ENCODE measurements at places on chromosomes 3 and 15. TPM values are rescaled to one million over a fixed set of nuclear protein-coding genes. Genes with fewer than 3 reads are reported as not detected.
A peak's percentile ranks its signal among the peaks of the same experiment; 100 is the strongest.

COL6A5 gene
- total RNA-seq = not detected

IGSF10 gene
- 0.82 TPM for total RNA-seq

SUCNR1 gene
- total RNA-seq = 0.10 TPM

SLC9A9 gene
- total RNA-seq = 3.8 TPM

SKOR1 gene
- 0.13 TPM for total RNA-seq

GOLGA6B gene
- total RNA-seq = not detected

GRCh38 chr3:12356175-12356574 lies 67.3 kb downstream of the PPARG start:
- H3K4me1 ChIP-seq = no peaks in the 10 kb centered on the region
- no peaks in the 10 kb centered on the region for H3K27me3 ChIP-seq
- H3K27ac ChIP-seq = no peak overlapping the region
- no peaks in the 10 kb centered on the region for H3K36me3 ChIP-seq
- DNase-seq = no peak

- H3K27me3 ChIP-seq = no peaks in the 10 kb centered on the region
- H3K4me3 ChIP-seq = no peak overlapping the region
- peak overlapping the region; percentile 77 for H3K27ac ChIP-seq
- peak; percentile 64 for DNase-seq
- H3K36me3 ChIP-seq = no peaks in the 10 kb centered on the region
Measured at GRCh38 chr15:40150163-40150925, 10.5 kb upstream of the BUB1B start.

DNA sequence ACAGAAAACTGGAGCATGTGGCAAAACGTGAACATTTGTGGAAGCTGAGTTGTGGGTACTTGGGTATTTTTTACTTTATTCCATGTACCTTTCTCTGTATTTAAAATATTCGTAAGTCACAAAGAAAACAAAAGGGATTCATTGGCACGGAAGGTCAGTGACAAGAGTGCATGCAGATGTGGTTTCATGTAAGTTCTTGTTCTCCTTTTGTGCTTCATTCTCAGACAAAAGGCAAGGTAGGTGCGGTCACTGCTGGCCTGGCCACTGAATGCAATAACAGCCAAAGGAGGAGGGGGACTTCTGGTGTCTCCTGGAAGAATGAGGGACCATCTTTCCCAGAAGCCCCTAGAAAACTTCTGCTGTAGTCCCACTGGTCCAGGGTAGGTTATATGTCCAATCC lies 200.0 kb upstream of the TOPAZ1 start:
- H3K4me3 ChIP-seq = no peak overlapping the region
- DNase-seq = no peak
- H3K36me3 ChIP-seq = no peaks in the 10 kb centered on the region

- H3K27me3 ChIP-seq = no peaks in the 10 kb centered on the region
- no peak overlapping the region for H3K4me3 ChIP-seq
- no peaks in the 10 kb centered on the region for H3K36me3 ChIP-seq
- H3K27ac ChIP-seq = no peak overlapping the region
Measured at GRCh38 chr15:89747708-89748682, 3.1 kb downstream of the MESP1 start.

GRCh38 chr15:25242166-25242879 lies 196.5 kb downstream of the UBE3A start:
- no peak for DNase-seq
- H3K4me3 ChIP-seq = no peak overlapping the region
- no peaks in the 10 kb centered on the region for H3K4me1 ChIP-seq
- no peaks in the 10 kb centered on the region for H3K36me3 ChIP-seq
- no peaks in the 10 kb centered on the region for H3K27me3 ChIP-seq

- no peak for DNase-seq
- no peaks in the 10 kb centered on the region for H3K27me3 ChIP-seq
- H3K27ac ChIP-seq = no peak overlapping the region
- H3K36me3 ChIP-seq = no peaks in the 10 kb centered on the region
- H3K4me3 ChIP-seq = no peak overlapping the region
Measured at GRCh38 chr3:190205739-190206138, 85.0 kb upstream of the P3H2 start.

DNA sequence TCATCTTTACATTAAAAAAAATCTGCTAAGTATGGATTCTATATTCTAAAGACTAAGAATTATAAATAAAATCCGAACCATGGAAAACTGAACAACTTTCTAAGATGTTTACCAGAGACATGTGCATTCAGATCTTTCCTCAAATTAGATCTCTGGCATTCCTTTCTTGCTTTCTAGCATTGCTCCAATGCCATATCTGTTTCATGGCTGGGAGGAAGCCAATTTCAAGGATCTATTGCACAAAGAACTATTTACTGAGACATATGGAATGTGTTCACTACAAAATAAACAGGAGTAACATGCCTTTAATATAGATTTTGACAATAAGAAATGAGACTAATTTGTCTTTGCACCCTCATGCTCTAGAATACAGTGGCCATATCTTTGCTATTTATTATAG lies 45.1 kb upstream of the NANOGP8 start:
- H3K36me3 ChIP-seq = no peaks in the 10 kb centered on the region
- no peak overlapping the region for H3K4me3 ChIP-seq
- no peak for DNase-seq
- no peak overlapping the region for H3K27ac ChIP-seq

GRCh38 chr3:134988666-134989065 lies 193.6 kb downstream of the EPHB1 start:
- DNase-seq = peak; percentile 30
- no peak overlapping the region for H3K4me3 ChIP-seq
- peak overlapping the region; percentile 40 for H3K27ac ChIP-seq
- H3K27me3 ChIP-seq = no peaks in the 10 kb centered on the region
- no peaks in the 10 kb centered on the region for H3K36me3 ChIP-seq

DNA sequence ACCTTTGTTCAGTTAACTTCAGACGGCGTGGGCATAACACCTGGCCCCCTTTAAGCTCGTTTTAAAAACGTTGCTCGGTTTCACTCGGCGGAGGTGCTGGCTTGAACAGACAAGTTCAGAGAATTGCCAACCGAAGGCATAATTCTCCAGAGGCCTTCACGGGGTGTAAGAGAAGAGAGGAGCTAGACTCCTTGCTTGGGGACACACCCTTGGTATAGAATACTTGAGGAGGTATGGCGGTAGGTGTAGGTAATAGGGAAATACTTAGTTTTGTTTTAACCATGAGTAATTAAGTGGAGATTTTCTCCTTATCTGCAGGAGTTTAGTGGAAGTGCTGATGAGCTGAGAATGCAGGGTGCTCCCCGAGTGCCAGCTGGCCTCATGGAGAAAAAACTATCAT lies 921 bp downstream of the FBXL2 start:
- no peak overlapping the region for H3K27ac ChIP-seq
- no peaks in the 10 kb centered on the region for H3K4me1 ChIP-seq
- H3K36me3 ChIP-seq = no peaks in the 10 kb centered on the region
- H3K27me3 ChIP-seq = peaks cover 10% of the 10 kb centered on the region
- DNase-seq = no peak

- no peak for DNase-seq
- H3K27ac ChIP-seq = no peak overlapping the region
- H3K27me3 ChIP-seq = no peaks in the 10 kb centered on the region
- H3K4me1 ChIP-seq = peaks cover 10% of the 10 kb centered on the region
- no peaks in the 10 kb centered on the region for H3K36me3 ChIP-seq
Measured at GRCh38 chr15:57916695-57917094, 148.8 kb downstream of the ALDH1A2 start.

DNA sequence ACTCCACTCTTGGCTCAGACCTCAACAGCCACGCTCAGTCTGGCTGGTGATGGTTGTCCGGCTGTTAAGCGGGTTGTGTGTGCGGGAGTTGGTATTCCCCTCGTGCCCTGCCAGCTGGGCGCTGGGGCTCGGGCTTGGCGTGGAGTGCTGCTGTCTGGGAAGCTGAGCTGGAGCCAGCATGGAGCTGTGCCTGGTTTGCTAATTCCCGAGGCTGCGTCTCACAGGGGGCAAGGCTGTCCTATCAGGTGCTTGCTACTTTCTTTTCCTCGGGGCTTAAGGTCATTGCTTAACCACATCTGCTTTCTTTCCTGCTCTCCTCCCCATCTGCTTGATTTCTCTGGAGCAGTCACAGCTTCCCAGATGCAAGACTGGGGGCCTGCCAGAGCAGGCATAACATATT lies 29.9 kb downstream of the PDIA5 start:
- peaks cover 11% of the 10 kb centered on the region for H3K4me1 ChIP-seq
- DNase-seq = no peak
- H3K4me3 ChIP-seq = no peak overlapping the region
- H3K36me3 ChIP-seq = no peaks in the 10 kb centered on the region
- H3K27me3 ChIP-seq = no peaks in the 10 kb centered on the region

DNA sequence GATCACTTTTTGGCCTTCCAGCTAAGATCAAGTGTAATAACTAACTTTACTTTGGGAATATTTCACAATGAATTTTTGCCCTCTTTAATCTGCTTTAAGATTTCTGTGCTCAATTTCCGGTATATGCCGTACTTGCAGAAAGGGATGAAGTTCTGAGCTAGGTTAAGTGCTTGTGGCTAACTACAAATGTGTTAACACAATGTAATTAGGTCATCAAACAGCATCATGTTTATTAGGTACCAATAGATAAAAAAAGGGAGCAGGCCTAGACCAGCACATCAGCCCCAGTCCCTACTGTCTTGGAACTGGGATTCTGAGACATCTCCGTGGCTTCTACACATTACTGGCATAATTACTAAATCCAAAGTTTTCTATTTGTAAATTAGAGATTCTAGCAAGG lies 932.7 kb upstream of the CFAP20DC start:
- no peaks in the 10 kb centered on the region for H3K36me3 ChIP-seq
- H3K27ac ChIP-seq = no peak overlapping the region
- no peaks in the 10 kb centered on the region for H3K4me1 ChIP-seq
- DNase-seq = no peak

DNA sequence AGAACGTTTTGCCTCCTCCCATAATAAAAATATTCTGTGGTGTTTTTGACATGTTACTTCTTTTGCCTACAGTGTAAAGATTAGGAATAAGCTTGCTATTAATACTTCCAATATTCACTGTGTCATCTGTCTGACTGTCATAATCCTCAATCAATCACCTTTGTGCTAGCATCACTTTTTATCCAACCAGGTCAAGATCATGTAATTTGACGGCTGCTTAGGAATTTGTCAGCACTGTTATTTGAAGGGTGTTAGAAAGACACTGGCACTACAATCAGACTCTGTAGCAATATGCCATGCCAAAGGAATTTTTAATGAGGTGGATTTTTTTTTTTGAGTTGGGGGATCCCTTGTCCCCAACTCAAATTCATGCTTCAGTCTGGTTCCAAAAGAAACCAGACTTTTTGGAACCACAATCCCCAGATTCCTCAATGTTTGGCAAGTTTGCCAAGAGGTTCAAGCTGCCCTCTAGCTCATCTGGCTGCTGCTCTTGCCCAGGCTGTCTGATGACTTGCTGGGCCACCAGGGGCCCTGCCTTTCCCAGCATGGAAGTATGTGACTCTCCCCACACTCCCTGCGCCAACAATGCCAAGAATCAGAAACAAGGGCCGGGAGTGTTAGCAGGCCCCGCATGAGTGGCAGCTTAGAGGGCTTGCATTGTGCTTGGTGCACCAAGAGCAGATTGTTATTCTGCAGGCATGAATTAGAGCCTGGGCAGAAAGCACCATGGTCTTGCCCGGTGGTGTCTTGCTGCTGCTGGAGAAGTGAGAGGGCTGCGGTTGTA lies 58.6 kb upstream of the TSC22D2 start:
- H3K27me3 ChIP-seq = no peaks in the 10 kb centered on the region
- H3K27ac ChIP-seq = peak overlapping the region; percentile 44
- no peak overlapping the region for H3K4me3 ChIP-seq
- H3K4me1 ChIP-seq = peaks cover 15% of the 10 kb centered on the region
- no peaks in the 10 kb centered on the region for H3K36me3 ChIP-seq

GRCh38 chr3:170098753-170099152 lies 61.0 kb downstream of the GPR160 start:
- no peaks in the 10 kb centered on the region for H3K27me3 ChIP-seq
- no peak overlapping the region for H3K27ac ChIP-seq

GRCh38 chr3:58059349-58060321 lies 51.4 kb downstream of the FLNB start:
- peak overlapping the region; percentile 12 for H3K27ac ChIP-seq
- peaks cover 9% of the 10 kb centered on the region for H3K4me1 ChIP-seq
- H3K4me3 ChIP-seq = no peak overlapping the region

GRCh38 chr3:154431043-154431442 lies 1.1 kb upstream of the GPR149 start:
- no peaks in the 10 kb centered on the region for H3K4me1 ChIP-seq
- no peak overlapping the region for H3K4me3 ChIP-seq
- H3K27me3 ChIP-seq = peaks cover 17% of the 10 kb centered on the region
- no peak overlapping the region for H3K27ac ChIP-seq

DNA sequence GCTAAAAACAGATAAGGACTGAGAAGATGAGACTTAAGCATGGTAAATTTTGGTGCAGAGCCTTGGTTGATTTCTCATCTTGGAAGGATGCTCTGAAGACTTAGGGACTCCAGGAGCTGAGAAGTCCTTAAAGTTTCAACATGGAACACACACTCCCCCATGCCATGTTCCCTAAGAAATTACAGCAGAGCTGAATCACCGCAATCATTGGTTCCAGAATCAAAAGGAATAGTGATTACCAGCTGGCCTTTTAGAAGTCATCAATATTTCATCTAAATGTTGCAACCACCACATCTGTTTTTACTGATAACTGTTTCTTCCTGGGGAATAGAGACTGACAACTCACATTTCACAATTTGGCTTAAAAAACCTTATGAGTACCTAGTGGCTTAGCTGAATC lies 229.3 kb downstream of the MINAR1 start:
- H3K4me3 ChIP-seq = no peak overlapping the region
- H3K36me3 ChIP-seq = no peaks in the 10 kb centered on the region
- H3K4me1 ChIP-seq = no peaks in the 10 kb centered on the region
- H3K27ac ChIP-seq = no peak overlapping the region
- H3K27me3 ChIP-seq = no peaks in the 10 kb centered on the region

GRCh38 chr15:48695088-48695826 lies 49.7 kb upstream of the FBN1 start:
- no peaks in the 10 kb centered on the region for H3K36me3 ChIP-seq
- no peaks in the 10 kb centered on the region for H3K4me1 ChIP-seq
- H3K4me3 ChIP-seq = no peak overlapping the region
- no peak overlapping the region for H3K27ac ChIP-seq
- DNase-seq = no peak

GRCh38 chr3:110542552-110543150 lies 529.0 kb upstream of the NECTIN3 start:
- no peak overlapping the region for H3K27ac ChIP-seq
- no peak for DNase-seq
- no peaks in the 10 kb centered on the region for H3K4me1 ChIP-seq
- no peak overlapping the region for H3K4me3 ChIP-seq

- H3K4me1 ChIP-seq = peaks cover 13% of the 10 kb centered on the region
- H3K36me3 ChIP-seq = no peaks in the 10 kb centered on the region
Measured at GRCh38 chr15:62619526-62619925, 423.0 kb upstream of the TPM1 start.

- H3K36me3 ChIP-seq = no peaks in the 10 kb centered on the region
- DNase-seq = no peak
- H3K4me1 ChIP-seq = no peaks in the 10 kb centered on the region
- H3K27ac ChIP-seq = no peak overlapping the region
Measured at GRCh38 chr15:75422554-75422953, 28.9 kb downstream of the SIN3A start.

GRCh38 chr3:152205097-152205593 lies 63.6 kb upstream of the MBNL1 start:
- H3K27ac ChIP-seq = peak overlapping the region; percentile 1
- peaks cover 26% of the 10 kb centered on the region for H3K4me1 ChIP-seq
- DNase-seq = no peak

- no peaks in the 10 kb centered on the region for H3K27me3 ChIP-seq
- no peaks in the 10 kb centered on the region for H3K4me1 ChIP-seq
- DNase-seq = no peak
- no peaks in the 10 kb centered on the region for H3K36me3 ChIP-seq
- H3K27ac ChIP-seq = no peak overlapping the region
Measured at GRCh38 chr3:179898024-179898423, 138.7 kb downstream of the PEX5L start.

GRCh38 chr3:52809662-52810377 lies 15.2 kb downstream of the ITIH3 start:
- H3K27ac ChIP-seq = no peak overlapping the region
- peaks cover 18% of the 10 kb centered on the region for H3K36me3 ChIP-seq
- no peaks in the 10 kb centered on the region for H3K27me3 ChIP-seq

All from gastrocnemius medialis (tissue), 4 donors.